Hair follicular keratinocyte (primary cell): ENCODE measurements at places on chromosomes 6 and 20. TPM values are rescaled to one million over a fixed set of nuclear protein-coding genes. Genes with fewer than 3 reads are reported as not detected.

Gene TDRD6
- under 0.01 TPM in 1 of 2 replicates, not detected in the other for total RNA-seq

Gene PGC
- not detected in 2 replicates for total RNA-seq

Gene TSHZ2
- 0.84 and 4.2 TPM in 2 replicates for total RNA-seq

Gene ATG5
- 31.5 and 37.2 TPM in 2 replicates for total RNA-seq

Gene C6orf141
- total RNA-seq: 21.5 and 23.2 TPM in 2 replicates

Gene DCBLD1
- total RNA-seq: 29.3 and 41.1 TPM in 2 replicates

Gene MYB
- total RNA-seq: 0.04 TPM in 1 of 2 replicates, not detected in the other

Gene SH3BGRL2
- 2.1 and 2.3 TPM in 2 replicates for total RNA-seq

Gene SLC4A11
- 3.6 and 6.8 TPM in 2 replicates for total RNA-seq

Gene THBD
- total RNA-seq: 16.9 and 30.9 TPM in 2 replicates

Gene NOTCH4
- total RNA-seq: 0.08 and 0.61 TPM in 2 replicates

Gene PAQR8
- 3.5 and 3.6 TPM in 2 replicates for total RNA-seq

Gene LRRC73
- 0.16 and 0.27 TPM in 2 replicates for total RNA-seq

Gene DPPA5
- not detected in 2 replicates for total RNA-seq

Gene C6orf15
- 0.16 TPM in 1 of 2 replicates, not detected in the other for total RNA-seq

Gene SIRPA
- total RNA-seq: 27.8 and 36.1 TPM in 2 replicates

Gene SMIM8
- 2.3 and 2.7 TPM in 2 replicates for total RNA-seq

Gene MOG
- total RNA-seq: not detected in 2 replicates

Gene SLC17A1
- total RNA-seq: not detected in 2 replicates

Gene BEND6
- total RNA-seq: 1.2 and 3.1 TPM in 2 replicates

Gene SLC17A2
- total RNA-seq: not detected in 2 replicates

Gene KIF16B
- total RNA-seq: 15.2 and 17.5 TPM in 2 replicates

Gene STMND1
- not detected in 2 replicates for total RNA-seq

Gene CHRNA4
- total RNA-seq: not detected in 2 replicates

Gene MAN1A1
- total RNA-seq: 13.9 and 16.4 TPM in 2 replicates

Gene ULBP3
- total RNA-seq: 4.5 and 4.6 TPM in 2 replicates

Gene SUMO4
- 0.15 and 0.16 TPM in 2 replicates for total RNA-seq

Gene ZSWIM3
- total RNA-seq: 2.7 and 3.2 TPM in 2 replicates

Gene LBP
- total RNA-seq: not detected in 2 replicates

Gene NKAPL
- 0.23 and 0.76 TPM in 2 replicates for total RNA-seq

Gene PRSS16
- 6.2 and 12.2 TPM in 2 replicates for total RNA-seq

Gene MLN
- total RNA-seq: not detected in 2 replicates

Gene TAP2
- 14.2 and 14.6 TPM in 2 replicates for total RNA-seq

Gene HLA-DPA1
- 0.23 and 0.34 TPM in 2 replicates for total RNA-seq

Gene GLP1R
- not detected in 2 replicates for total RNA-seq
